Hematopoietic multipotent progenitor cell treated with erythropoietin and hydrocortisone succinate and interleukin-3 and kit ligand, for 4 days (in vitro differentiated cells): ENCODE measurements at places on chromosomes 7 and 10.

DNA sequence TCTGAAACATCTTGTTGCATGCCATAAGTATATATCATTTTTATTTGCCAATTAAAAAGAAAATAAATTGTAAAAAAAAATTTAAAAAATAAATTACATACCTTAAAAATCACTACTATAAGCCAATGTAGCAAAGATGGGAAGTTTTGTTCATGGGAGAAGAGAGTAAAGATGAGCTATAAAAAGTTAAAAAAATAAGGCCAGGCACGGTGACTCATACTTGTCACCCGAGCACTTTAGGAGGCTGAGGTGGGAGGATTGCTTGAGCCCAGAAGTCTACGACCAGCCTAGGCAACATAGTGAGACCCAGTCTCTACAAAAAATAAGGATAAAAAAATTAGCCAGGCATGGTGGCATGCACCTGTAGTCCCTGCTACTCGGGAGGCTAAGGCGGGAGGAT lies 8.4 kb upstream of the STK32C start:
- DNase-seq = no peak

DNA sequence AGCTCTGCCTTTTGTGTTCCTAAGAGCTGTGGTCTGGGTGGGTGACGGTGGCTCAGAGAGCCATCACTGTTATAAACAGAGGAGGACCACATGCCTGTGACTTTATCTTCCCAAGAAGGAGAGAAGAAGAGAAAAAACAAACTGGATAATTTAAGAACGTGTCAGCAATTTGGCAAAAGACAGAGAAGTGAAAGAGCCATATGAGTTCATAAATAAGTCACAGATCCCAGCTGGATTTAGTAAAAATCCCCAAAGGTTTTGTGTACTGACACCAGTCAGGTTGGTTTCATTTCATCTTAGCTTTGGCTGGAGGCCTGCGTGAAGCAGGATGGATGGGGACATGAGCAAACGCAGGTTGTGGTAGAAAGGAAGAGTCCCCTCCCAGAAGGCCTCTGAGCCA lies 120.7 kb downstream of the CXCL12 start:
- DNase-seq = no peak

- DNase-seq = peak; percentile 75
These were observed 85.8 kb downstream of the GSAP start for GRCh38 chr7:77330169-77330882.

DNA sequence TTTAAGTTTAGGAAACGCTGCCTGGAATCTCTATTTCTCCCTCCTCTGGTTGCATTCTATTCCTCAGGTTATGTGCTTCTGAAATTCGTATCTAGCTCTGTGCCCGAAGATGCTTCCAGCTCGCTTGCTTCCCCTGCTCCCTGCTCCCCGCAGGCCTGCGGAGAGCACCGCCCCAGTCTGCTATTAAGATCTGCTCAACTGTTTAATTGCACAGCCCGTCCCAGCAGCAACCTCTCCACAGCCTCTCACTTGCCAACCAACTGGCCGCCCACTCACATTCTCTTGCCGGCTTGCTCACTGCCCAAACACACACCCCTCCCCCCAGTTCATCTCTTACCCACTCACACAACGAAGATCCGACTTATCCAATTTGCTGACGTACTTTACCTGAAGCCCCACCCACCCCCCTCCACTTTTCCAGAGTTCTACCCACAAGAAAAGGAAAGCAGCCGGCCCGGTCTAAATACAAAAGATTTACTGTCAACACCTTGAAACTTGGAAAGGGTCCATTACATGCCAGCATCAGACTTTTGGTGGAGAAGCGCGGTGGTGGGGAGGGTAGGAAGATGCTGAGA lies 167.3 kb upstream of the KLF14 start:
- no peak for DNase-seq

DNA sequence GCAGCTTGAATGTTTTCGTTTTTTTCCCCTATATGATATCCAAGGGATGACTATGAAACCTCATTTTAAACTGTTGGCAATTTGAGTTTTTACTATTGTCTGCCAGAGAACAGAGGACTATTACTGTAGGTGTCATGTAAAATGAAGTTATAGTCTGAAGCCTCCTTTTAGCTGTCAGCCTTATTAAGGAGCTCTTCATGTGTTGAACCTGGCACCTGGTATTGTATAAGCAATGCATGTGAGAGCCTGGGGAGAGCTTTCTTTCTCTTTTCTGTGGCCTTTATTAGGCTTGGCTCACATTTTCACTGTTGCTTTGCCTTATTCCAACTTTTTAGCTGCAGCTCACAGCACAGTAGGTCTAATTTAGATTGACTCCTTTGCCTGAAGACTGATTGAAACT lies 119.1 kb upstream of the FOXP2 start:
- DNase-seq = no peak

DNA sequence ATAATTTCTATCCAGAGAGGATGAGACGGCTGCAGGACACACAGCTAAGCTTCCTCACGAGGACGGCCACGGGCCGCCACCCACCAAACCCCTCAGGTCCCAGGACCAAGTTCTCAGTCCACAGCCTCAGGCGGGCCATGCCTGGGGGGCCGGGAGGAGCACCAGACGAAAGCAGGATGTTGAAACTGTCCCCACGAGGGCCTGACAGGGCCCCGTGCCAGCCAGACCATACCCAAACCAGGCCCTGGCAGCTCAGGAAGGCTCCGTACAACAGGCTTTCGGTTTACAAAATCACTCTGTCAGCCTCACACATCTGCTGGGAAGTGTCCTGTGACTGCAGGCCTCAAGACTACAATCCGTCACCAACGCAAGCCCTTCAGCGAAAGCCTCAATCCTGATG lies 14.5 kb downstream of the TUBGCP2 start:
- no peak for DNase-seq

DNA sequence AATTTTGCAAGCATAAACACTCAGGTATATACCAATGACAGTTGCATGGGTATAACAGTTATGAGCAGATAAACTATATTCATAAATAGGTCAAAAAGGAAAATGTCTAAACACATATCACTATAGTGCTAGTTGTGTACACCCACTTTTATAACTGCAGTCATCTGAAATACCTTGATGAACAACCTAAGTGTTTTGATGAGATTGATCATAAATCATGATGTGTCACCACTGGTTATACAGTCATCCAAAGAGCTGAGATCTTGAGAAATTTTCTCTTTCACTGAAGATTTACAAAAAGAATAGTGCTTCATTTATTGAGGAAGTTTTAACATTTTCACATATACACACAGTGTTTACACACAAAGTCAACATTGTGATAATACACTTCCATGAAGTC lies 78.6 kb upstream of the SLC25A13 start:
- DNase-seq = no peak

DNA sequence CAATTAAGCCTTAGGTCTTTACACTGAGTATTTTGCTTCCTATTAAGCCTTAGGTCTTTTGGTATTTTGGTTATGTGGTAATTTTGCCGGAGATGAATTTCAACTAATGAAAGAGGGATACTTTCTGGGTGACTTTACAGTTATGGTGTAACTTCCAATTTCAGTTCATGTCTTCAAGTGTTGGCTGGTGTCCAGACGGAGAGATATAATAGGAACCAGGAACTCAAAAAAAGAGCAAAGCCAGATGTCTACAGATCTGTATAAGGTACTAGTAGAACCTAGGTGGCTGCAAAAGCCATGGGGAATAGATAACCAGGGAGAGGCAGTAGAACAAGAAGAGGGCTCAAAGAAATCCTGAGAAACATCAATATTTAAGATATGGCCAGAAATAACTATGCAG lies 12.3 kb downstream of the ERCC6 start:
- peak; percentile 30 for DNase-seq

- peak; percentile 74 for DNase-seq
These were observed 28.2 kb downstream of the IL15RA start for GRCh38 chr10:5949009-5949759.

DNA sequence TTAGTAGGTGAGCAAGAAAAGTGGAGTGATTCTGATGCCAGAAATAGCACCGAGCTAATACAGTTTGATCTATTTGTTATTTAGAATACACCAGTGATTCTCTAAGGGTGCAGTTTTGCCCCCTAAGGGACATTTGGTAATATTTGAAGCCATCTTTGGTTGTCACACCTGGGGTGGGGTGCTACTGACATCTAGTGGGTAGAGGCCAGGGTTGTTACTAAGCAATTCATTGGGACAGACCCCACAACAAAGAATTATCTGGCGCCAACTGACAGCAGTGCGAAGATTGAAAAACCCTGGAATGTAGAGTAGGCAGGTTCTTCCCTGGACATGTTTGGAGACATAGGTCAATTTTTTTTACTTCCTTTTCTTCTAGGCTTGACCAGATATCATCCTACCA lies 14.6 kb downstream of the PALS2 start:
- peak; percentile 77 for DNase-seq

DNA sequence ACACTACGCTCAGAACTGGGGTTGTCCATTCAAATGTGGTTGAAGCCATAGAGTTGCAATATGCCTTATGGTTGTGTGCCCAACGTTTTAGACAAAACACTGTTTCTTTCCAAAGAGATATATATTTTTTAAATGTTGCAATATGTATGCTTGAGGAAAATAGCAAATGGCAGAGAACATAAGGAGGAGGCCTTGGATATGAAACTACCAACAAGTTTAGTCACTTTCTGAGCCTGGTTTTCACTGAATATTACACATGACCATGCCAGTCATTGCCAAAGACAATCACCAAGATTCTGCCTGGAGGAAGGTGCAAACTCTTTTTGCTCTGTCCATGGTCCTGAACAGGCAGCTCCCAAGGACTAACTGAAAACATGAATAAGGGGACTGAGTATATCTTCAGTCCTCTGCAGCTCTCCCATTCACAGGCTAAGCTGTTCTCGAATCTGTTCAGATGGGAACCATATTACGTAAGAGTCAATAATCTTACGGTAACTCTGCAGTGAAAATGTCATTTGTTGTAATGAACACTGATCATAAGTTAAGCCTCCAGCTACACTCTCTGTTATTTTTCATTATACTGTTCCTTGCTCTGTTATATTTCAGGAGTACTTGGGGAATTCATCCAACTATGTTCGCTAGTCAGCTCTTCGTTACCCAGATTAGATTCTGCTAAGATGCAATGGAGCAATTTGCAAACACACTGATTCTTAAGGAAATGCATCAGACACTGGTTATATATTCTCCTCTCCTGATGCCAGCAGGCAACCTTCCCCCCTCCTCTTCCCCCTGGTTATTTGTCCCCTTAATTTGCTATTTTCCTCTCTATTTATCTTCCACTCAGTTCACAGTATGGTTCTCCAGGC lies 90.7 kb upstream of the C1QL3 start:
- peak; percentile 80 for DNase-seq

- DNase-seq = no peak
These were observed 199.2 kb downstream of the MBL2 start for GRCh38 chr10:52573347-52573746.

DNA sequence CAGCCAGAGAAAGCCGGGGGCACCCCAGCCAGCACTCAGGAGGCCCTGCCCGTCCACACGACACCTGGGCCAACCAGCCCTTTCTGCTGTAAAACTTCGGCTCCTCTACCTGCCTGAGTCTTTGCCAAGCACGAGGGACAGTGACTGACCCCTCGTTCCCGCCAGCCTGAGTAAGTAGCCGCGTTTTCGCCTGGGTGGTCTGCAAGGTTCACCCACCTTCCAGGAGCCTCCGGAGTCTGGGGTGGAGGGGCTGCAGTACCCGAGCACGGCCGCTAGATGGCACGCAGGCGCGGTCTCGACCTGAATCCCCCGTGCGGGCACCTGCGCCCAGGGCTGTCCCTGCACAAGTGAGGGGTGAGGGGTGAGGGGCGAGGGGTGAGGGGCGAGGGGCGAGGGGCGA lies 192.7 kb downstream of the PTPRN2 start:
- peak; percentile 28 for DNase-seq

DNA sequence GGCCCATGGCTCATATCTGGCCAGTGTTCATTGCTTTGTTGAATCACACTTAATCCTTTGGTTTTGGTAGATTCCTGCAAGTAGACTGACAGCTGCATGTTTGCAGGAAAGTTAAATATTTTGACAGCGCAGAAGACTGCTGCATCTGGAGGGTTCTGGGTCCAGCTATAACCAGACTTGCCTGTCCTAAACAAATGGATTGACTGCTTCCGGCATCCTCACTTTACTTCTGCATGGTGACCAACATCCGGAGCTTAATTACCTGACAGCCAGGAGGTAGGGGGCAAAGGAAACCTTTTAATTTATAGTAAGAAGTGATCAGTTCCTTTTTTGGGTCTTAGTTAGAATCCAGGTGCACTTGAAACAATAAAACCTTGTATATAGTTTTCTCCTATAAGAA lies 263.3 kb downstream of the SNX10 start:
- no peak for DNase-seq

- DNase-seq = no peak
These were observed 130.8 kb downstream of the ELFN1 start for GRCh38 chr7:1800902-1801301.
